ENCODE measurements at places on chromosomes 7 and 10.

GRCh38 chr7:69531050-69531449 lies 67.2 kb upstream of the AUTS2 start:
- no peak for DNase-seq

DNA sequence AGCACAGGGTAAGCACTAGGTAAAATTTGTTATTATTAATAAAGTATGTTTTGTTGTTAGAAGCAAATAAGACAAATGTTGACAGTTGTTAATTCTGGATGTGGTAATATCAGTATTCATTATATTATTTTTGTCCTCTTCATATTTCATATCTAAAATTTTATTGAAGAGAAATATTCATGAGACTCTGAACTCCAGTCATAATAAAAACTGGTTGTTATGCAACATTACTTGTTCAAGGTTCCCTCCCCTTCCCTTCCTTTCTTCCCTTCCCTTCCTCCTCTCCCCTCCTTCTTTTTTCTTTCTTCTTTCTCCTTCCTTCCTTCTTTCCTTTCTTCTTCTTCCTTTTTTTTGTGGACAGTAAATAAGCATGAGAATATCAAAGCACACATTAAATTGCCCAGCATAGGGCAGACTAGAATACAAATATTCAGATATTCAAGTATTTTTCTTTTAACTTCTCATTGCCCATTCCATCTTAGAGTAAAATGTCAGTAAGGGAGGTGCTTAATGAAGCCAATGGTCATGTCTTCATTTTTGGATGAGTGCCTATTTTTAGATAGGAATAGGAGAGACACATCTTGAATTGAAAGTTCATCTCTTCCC lies 245.0 kb downstream of the INHBA start:
- DNase-seq, result no peak

DNA sequence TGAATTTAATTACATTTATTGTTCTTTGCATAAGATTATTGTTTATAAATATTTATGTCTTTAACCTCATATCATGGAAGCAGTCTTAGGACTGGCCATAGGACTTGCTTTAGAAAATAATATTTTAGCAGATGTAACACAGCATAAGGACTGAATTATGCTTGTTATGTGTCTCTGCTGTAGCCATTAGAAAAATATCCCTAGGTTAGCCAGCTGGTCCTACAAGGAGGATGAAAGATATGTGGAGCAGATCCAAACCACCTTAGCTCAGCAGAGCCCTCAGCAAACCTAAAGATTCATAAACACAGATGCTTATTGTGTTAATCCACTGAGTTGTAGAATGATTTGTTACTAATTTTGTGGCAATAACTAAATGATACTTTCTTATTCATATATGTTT lies 166.0 kb upstream of the COL1A2 start:
- no peak for DNase-seq

GRCh38 chr7:18762189-18762588 lies 266.6 kb downstream of the HDAC9 start:
- peak; percentile 35 for DNase-seq

GRCh38 chr7:81469869-81470723 lies 299.8 kb downstream of the HGF start:
- DNase-seq, result peak; percentile 87

Data from Ammon's horn (tissue), 1 donor.